HuH-7 (cell line): ENCODE measurements at places on chromosomes 13 and 19.

- DNase-seq: no peak
Observed at GRCh38 chr13:22468824-22469223, 712.0 kb upstream of the SGCG start.

- no peak for DNase-seq
Observed at GRCh38 chr13:30394751-30395191, 27.5 kb upstream of the UBE2L5 start.

- DNase-seq: no peak
Observed at GRCh38 chr19:6887316-6887715, at the start of gene ADGRE1. TSS of gene ADGRE1 (plus strand) at chr19:6887579. CDS start at chr19:6887609, 30 bp downstream.

- no peak for DNase-seq
Observed at GRCh38 chr19:58579473-58580142, 6.5 kb upstream of the MZF1 start.

GRCh38 chr19:18461471-18461870 lies 23.5 kb upstream of the ISYNA1 start:
- DNase-seq: no peak

DNA sequence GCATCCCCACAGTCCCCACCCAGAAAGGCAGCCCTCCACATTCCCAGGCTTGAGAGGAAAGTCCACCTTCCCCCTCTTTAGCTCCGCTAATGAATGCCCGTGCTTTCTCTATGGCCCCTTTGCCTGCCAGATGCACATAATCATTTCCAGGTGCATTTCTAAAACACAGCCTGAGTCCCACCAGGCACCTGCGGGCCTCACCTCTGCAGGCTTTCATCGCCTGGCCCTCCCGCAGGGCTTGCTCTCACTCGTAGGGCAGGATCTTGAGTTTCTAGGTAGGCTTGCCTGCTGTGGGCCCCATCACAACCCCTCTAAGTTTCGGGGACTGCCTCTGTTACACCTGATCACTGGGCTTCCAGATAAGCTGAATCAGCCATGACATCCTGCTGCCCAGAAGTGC lies 173.6 kb downstream of the ZNF536 start:
- no peak for DNase-seq
